ENCODE measurements at places on chromosomes 4 and X.

- no peak for DNase-seq
Observed at GRCh38 chr4:1582227-1582626, 101.9 kb downstream of the FAM53A start.

- DNase-seq, result no peak
Observed at GRCh38 chrX:65017451-65017850, 41.2 kb upstream of the ZC4H2 start.

GRCh38 chr4:185219551-185220344 lies 10.3 kb downstream of the SNX25 start:
- DNase-seq, result no peak

- DNase-seq, result peak; percentile 13
Observed at GRCh38 chr4:54539500-54540029, 118.2 kb upstream of the KIT start.

GRCh38 chr4:150425161-150425560 lies 156.8 kb upstream of the MAB21L2 start:
- DNase-seq, result no peak

- peak; percentile 43 for DNase-seq
Observed at GRCh38 chrX:37349221-37350033, at the start of gene PRRG1. Gene PRRG1 (plus strand): TSS chrX:37349364. CDS start chrX:37406250, 56,886 bp downstream.

DNA sequence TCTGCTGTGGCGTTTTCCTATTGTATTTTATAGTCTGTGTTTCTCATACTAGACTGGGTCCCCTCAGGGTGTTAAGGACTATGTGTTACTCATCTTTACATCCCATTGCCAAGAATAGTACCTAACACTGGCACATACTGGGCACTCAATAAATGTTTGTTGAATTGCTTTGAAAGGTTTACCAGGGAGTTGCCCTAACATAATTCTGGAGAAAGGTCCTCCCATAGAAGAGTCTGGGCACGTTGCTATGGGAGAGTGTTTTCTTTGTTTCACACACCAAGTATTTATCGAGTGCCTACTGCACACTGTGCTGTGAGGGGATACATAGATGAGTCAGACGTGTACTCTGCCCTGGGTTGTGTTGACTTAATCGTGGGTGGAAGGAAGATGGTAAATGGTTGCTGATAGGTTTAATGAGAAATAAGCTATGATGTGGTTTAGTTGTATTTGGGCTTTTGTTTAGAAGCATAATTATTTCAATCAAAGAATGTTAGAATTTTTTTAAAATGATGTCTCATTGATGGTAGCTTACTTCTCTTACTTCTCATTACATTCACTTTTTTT lies 42.9 kb downstream of the AFF1 start:
- no peak for DNase-seq
